Stimulated activated CD8-positive, alpha-beta memory T cell treated with anti-CD3 and anti-CD28 coated beads, Interleukin-2, amount 100 ng/mL, for 48 hours (primary cell): ENCODE measurements at places on chromosomes 2 and 18.

GRCh38 chr2:8234757-8235374, 447.0 kb upstream of the ID2 start:
- DNase-seq: no peak

DNA sequence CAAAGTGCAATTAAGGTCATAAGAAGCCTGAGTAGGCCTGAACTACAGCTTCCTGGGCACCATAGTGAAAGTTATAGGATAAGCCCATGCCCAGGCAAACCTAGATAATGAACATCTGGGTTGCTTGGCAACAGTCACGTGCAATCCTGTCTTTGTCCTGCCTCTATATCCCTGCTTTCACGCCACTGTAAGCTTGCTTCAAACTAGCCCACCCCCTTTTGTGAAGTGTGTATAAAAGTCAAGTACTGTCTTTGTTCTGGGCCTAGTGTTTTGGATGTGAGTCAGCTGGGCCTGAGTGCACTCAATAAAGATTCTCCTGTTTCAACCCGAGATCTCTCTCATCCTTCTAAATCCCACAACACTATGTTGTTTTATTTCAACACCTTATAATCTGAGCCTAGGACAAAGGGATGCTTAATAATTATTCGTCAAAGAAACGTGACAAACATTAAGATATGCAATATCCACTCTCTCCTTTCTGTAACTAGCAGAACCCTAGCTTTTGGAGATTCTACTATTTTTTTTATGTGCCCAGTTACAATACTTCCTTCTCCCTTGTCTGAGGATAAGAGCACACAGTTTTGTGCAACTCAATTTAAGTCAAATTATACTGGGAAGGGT, 927.8 kb downstream of the SUCLG1 start:
- no peak for DNase-seq

DNA sequence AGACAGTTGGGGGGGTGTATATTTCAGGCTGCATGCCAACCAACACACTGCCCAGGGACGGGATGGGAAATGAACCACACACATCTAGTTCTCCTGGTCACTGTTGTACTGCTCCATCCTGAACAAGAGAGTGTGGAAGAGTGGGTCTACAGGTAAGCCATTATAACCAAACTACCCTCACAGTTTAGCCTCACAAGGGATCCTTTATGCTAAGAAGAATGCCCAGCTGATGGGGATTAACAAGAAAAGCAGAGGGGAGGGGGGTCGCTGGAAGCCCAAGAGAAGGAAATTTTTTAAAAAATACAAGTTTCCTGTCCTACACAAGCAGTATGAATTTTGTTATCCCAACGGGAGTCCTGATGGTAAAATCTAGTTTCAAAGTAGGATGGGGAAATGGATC, 16.1 kb downstream of the SPRED2 start:
- DNase-seq: no peak

DNA sequence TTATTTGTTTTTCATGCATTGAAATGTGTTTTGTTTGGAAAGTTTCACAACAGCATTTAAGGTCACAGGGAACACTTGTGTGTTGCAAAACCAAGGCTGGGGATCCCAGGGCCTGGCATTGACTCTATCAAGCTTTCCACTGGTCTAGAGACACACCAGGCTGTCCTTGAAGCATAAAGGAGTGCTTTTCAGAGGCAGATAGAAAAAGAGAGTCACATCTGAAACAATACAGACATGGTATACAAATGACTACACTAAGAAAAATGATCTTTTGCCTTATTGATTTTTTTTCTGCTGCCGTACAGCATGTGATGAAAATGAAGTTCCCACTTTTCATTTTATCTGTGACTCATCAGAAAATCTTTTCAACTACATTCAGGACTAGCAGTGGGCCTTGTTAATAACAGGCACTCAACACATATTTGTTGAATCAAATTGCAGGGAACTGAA, 61.9 kb upstream of the ZCCHC2 start:
- DNase-seq: no peak

- DNase-seq: no peak
Measured at GRCh38 chr2:66569974-66570373, 135.0 kb downstream of the MEIS1 start.

- DNase-seq: no peak
Measured at GRCh38 chr2:238596571-238597551, 170.1 kb downstream of the ASB1 start.

GRCh38 chr2:240447934-240448333, 12.5 kb downstream of the GPC1 start:
- DNase-seq: no peak

DNA sequence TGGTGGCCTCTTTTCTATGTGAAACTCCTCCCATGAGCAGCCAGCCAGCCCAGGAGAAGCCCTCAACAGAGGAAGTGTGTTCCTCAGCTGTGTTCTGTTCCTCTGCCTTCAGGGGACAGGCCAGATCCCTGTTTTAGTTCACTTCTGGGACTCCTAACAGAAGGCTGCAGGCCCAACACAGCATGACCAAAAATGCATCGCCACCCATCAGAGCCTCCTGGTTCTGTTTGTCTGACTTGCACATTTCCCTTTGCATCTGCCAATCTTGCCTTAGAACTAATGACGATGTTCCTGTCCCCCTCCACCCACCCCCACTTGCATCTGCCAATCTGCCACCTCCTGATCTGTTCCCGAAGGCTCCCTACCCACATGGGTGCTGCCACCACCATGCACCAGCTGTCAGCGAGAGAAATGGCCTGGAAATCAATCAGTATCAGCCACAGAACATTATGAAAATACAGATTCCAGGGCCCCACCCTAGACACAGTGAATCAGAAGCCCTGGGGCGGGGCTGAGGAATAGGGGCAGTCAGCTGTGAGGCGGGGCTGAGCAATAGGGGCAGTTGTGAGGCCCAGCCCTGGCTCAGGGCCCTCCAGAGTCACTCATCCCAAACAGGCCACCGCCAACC, 51.0 kb downstream of the FAM168B start:
- DNase-seq: no peak

- no peak for DNase-seq
Measured at GRCh38 chr2:3253913-3254441, 123.6 kb downstream of the EIPR1 start.

- no peak for DNase-seq
Measured at GRCh38 chr2:67628892-67629291, 231.8 kb downstream of the ETAA1 start.

DNA sequence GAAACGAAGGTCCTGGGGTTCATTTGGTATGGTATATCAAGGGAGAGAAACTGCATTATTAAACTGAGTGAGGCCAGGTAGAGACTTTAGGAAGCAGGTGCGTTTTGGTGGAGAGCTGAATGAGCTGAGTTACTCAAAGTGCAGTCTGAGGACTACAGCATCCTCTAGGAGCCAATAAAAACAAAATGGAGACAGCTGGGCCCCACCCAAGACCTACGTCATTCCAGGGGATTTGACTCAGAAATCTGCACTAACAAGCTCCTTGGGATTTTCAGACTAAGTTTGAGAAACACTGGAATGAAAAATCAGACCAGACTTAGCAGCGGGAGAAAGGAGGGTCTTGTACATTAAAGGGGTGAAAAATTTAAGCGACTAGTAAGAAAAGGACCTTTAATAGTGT, 131.5 kb downstream of the UXS1 start:
- no peak for DNase-seq

- DNase-seq: no peak
Measured at GRCh38 chr18:75010689-75011088, 198.2 kb downstream of the PTGR3 start.
